NCI-H226 (cell line): ENCODE measurements at places on chromosomes 16 and 17.

GRCh38 chr17:81487487-81488275 is 24.9 kb downstream of the ACTG1 start:
- DNase-seq, result peak; percentile 65

GRCh38 chr16:26189536-26189935 is 497.8 kb downstream of the HS3ST4 start:
- no peak for DNase-seq

DNA sequence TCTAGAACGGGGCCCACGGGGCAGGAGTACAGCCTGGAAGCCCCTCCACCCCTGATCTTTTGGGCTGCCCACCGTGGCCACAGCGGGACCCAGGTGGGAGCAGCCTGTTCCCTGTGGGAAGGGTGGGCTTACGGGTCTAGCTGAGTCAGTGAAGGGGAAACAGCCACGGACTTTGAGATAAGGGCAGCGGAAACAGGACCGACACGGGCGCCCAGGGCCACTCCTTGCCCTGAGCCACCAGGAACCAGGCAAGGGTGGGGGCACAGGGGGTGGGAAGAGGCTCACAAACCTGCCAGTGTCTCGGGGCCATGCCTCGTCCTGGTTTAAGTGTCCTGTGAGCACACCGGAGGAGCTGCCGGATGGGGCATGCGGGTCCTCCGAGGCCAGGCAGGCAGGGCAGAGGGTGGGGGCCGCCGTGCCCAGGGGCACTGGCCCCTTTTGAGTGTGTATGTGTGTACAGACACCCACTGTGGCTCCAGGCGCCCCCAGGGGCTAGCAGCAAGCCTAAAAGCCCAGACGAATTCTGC is 47.6 kb upstream of the PVALEF start:
- DNase-seq, result no peak

GRCh38 chr17:39057701-39058206 is 90.6 kb upstream of the FBXO47 start:
- no peak for DNase-seq

- DNase-seq, result no peak
Observed at GRCh38 chr16:9922441-9922840, 259.8 kb downstream of the GRIN2A start.

- DNase-seq, result no peak
Observed at GRCh38 chr17:73411313-73411747, 99.5 kb upstream of the CDC42EP4 start.

DNA sequence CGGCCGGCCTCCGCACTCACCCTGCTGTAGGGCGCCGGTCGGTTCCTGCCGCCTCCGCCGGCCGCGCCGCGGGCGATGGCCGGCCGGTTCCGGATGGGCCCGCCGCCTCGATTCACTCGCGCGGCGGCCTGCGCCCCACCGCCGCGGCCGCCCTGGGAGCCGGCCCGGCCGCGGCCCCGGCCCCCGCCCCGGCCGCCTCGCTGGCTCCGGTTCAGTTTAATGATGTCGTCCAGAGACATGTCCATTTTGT is 158 bp downstream of the ALYREF start:
- DNase-seq, result no peak

- no peak for DNase-seq
Observed at GRCh38 chr16:88608076-88608475, 30.3 kb upstream of the IL17C start.

DNA sequence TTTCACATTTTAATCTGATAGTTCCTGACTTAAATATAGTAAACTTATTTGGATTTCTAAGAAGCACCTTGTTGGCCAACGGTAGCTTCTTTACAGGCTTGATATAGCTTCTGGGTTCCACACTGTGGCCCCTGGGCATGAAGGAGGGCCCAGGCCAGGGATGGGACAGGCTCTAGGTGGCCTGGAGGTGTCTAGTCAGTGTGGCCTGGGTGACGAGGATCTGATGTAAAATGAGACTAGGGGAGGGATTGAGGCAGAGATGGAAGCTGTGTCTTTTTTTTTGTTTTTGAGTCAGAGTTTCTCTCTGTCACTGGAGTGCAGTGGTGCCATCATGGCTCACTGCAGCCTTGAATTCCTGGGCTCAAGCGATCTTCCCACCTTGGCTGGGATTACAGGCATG is 187.0 kb downstream of the PRKCB start:
- DNase-seq, result no peak

DNA sequence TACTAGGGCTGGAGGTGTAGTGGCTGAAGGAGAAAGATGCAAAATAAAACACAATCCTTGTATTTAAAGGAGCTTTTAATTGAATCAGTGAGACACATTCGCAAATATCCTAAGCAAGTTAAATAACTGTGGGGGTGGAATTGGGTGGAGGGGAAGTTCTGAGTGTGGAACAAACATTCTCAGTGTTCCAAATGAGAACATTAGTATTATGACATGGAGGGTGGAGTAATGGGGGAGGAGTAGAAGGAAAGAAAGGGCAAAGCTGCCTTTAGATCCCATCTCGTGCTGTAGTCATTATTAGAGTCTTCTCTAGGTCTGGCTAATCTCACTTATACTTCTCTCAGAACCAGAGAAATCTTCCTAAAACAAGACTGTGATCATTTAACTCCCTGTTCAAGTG is 169.7 kb downstream of the ANKFN1 start:
- DNase-seq, result no peak

- DNase-seq, result no peak
Observed at GRCh38 chr16:48279199-48279598, 31.9 kb upstream of the ABCC11 start.

DNA sequence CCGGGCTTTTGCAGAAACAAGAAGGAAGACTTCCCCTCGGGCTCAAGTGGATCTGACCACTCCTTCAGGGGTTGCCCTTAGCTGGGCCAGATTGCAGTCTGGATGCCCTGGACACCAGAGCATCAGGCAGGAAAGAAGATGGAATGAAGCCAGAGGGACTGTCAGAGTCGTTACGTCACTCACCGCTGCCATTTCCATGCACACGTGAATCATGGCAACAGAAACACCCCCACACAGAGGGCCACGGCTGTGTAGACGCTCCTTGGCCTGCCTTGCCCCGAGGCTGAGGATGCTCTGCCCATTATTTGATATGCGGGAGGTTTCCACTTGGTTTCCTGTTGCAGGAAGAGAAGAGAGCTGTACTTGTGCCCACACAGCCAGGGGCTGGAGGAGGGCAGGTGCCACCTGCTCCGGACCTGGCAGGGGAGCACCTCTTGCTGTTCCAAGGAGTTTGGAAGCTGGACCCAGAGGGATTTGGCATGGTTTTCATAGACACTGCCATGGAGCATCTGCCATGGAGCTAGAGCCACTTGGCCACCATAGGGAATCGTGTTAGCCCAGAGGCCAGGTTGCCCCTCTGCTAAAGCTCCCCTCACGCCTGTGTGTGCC is 29.4 kb downstream of the RBFOX3 start:
- DNase-seq, result peak; percentile 32

DNA sequence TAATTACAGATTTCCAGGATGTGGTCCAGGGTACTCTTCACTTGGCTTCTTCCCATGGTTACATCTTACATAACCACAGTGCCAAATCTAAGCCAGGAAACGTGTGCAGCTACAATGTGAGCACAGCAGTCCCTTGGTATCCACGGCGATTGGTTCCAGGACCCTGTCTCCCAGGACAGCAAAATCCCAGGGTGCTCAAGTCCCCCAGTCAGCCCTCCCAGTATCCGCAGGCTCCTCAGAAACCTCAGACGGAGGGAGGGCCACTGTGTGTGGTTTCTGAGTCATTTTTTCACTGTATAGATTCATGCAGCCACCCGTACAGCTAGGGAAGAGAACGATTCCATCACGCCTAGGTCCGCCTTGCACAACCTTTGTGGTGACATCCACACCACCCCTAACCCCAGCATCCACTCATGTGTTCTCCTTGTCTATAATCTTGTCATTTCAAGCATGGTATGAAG is 11.1 kb upstream of the ATP2C2 start:
- peak; percentile 35 for DNase-seq

DNA sequence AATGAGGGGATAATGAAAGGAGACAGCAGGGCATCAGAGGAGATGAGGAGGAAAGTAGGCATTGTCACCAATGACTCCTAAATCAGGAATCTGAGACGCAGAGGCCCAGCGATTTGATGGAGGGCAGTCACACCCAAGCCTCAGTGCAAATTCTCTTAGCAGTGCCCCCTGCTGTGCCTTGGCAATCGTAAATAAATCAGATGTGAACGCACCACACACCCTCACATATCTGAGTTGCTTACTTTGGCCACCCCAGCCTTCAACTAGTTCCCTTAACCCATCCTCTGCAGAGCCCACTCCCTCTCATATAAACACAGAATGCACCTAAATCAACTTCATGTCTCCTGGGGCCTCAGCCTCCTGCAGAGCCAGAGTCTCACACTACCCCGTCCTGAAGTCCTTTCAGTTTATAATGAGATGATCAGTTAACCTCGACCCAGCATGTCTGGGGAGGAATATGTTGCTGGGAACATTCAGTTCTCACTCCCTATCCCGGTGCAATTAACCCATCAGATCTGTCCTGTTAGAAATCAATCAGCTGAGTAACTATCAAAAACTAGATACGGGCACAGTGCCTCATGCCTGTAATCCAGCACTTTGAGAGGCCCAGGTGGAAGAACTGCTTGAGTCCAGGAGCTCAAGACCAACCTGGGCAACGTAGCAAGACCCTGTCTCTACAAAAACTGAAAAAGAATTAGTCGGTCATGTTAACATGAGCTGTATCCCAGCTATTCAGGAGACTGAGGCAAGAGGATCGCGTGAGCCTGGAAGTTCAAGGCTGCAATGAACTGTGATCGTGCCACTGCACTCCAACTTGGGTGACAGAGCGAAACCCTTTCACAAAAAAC is 78.4 kb downstream of the SLC39A11 start:
- no peak for DNase-seq

GRCh38 chr16:30340621-30341020 is 14.5 kb downstream of the CD2BP2 start:
- DNase-seq, result no peak

DNA sequence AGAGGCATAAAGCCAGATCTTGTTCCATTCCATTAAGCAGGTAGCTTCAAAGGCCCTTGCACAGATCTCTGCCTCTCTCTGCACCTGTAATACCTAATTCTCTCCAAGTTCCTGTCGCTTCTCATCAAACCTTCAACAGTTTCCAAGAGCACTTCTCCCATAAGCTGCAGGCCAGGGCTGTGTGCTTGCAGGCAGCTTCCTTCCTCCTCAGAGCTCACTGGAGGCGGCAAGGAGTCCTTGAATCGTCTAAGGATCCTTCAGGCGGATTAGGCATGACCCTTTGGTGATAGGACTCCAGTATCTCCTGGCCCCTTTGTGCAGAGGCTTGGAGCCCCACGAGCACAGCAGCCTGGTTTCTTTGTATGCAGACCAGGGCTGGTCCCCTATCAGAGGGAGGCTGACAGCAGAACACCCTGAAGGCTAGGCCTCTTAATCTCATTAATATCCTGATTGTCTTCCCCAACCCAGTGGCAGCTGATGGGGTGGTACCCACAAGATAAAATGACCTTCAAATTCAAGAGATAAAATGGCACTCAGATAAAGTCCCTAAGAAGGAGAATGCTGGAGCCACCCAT is 19.8 kb downstream of the HNF1B start:
- no peak for DNase-seq

- DNase-seq, result peak; percentile 88
Observed at GRCh38 chr17:81868674-81869220, 2.4 kb downstream of the ARHGDIA start.

DNA sequence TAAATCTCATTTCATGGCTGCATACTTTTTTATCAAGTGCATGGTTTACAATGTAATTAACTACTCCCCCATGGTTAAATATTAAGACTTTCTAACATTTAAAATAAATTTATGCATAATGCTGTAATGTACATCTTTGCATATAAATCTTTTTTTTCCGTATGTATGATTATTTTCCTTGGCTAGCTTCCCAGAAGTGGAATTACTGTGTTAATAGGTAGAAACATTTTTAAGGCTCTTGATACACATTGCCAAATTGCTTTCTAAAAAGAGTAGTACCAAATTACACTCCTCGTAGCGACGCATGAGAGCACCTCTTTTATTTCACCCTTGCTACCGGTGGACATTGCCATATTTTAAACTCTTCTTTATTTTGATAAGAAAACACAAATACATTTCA is 141.1 kb downstream of the DNAH9 start:
- no peak for DNase-seq

- DNase-seq, result no peak
Observed at GRCh38 chr16:87700406-87701077, 65.2 kb downstream of the KLHDC4 start.
